ENCODE measurements at places on chromosomes 16 and 17.

DNA sequence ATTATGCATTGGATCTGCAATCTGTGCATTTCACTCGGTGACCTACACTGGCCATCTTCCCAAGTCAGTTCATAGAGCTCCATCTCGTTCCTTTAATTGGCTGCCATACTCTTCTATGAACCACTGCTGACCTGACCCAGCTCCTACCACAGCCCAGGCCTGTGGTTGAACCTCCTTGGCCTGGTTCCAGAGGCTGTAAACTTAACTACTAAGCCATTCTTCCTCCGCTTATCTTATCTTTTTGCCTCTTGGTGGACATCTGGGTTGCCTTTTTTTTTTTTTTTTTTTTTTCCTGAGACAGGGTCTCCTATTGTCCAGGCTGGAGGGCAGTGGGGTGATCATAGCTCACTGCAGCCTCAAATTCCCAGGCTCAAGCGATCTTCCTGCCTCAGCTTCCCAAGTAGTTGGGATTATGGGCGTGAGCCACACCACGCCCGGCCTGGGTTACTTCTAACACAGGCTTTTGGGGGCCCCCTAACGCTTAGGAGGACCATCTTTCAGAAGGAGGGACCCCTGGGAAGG, 18.3 kb downstream of the COQ7 start:
- DNase-seq, result no peak

GRCh38 chr16:24957887-24958286, 57.3 kb downstream of the ARHGAP17 start:
- no peak for DNase-seq

DNA sequence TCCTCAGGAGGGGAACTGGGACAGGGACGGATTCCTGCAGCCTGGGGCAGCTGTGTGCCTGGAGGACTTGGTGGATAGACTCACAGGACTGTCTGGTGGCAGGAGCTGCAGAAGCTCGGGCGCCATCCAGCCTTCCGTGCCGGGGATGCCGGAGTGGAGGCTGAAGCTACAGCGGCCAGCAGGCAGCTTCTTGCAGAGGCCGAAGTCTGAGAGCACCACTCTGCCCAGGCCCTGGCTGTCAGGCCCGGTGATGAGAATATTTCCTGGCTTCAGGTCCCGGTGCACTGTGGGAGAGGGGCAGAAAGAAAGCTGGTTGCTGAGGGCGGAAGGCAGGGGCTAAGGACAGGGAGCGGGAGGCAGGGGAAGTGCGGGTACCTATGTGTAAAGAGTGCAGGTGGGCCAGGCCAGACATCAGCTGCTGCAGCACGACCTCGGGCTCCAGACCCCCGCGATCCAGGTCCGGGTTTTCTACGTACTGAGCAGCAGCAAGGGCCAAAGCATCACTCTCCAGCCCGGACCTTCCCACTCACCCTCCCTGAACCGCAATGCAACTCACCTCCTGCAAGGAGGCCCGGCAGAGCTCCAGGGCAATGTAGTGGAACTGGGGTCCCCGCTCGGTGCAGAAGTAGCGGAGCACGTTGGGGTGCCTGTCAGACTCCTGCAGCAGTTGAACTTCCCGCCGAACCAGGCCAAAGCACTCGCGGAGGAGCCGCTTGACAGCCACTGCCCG, 16.1 kb downstream of the PLK1 start:
- DNase-seq, result no peak

DNA sequence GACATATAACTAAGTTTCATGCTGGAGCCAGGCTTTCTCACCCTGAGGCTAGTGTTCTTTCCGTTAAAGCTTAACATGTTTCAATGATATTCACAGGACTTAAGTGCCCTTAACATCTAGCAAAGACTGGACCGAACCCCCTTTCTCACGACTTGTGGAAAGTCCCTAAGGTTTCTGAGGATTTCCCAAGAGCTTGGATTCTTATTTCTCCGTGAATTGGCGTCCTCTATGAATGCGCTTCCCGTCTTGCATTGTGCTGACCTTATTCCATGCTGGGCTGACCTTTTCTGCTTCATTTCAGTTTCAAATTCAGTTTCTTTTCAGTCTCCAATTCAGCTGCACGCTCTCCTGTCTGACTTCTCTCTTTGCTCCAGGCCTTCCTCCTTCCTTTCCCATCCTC, 206.4 kb downstream of the HS3ST3A1 start:
- no peak for DNase-seq

- no peak for DNase-seq
These were observed 5.2 kb downstream of the OMG start for GRCh38 chr17:31291820-31292219.

GRCh38 chr17:4175921-4176807, 33.2 kb downstream of the CYB5D2 start:
- no peak for DNase-seq
